ENCODE measurements at places on chromosomes 13 and 19.

- no peak for DNase-seq
These were observed 54.0 kb upstream of the GPR183 start for GRCh38 chr13:99361197-99361596.

DNA sequence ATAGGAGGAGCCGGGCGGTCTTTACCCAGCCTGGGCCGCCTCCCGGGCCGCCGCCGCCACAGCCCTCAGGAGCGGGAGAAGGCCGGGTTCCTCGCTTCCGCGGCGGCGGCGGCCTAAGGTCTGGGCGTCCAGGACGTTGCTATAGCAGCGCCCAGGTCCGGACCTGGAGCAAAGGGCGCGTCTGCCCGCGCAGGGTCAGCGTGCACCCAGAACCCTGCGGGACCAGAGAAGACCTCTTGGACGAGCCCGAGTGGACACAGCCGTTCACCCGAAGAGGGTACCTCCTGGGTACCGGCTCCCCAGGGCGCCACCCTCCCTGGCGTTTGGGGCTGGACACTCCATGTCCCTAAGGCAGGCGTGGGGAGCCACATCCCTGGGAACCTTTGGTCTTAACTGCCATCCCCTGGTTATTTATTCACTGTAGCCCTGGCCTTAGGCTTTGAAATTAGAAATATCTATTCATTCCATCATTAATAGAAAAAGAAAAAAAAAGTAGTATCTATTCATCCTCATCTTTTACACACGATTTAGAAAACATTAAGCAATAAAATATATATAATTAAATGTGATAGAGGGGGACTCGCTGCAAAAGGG lies 2.4 kb downstream of the DZIP1 start:
- no peak for DNase-seq

DNA sequence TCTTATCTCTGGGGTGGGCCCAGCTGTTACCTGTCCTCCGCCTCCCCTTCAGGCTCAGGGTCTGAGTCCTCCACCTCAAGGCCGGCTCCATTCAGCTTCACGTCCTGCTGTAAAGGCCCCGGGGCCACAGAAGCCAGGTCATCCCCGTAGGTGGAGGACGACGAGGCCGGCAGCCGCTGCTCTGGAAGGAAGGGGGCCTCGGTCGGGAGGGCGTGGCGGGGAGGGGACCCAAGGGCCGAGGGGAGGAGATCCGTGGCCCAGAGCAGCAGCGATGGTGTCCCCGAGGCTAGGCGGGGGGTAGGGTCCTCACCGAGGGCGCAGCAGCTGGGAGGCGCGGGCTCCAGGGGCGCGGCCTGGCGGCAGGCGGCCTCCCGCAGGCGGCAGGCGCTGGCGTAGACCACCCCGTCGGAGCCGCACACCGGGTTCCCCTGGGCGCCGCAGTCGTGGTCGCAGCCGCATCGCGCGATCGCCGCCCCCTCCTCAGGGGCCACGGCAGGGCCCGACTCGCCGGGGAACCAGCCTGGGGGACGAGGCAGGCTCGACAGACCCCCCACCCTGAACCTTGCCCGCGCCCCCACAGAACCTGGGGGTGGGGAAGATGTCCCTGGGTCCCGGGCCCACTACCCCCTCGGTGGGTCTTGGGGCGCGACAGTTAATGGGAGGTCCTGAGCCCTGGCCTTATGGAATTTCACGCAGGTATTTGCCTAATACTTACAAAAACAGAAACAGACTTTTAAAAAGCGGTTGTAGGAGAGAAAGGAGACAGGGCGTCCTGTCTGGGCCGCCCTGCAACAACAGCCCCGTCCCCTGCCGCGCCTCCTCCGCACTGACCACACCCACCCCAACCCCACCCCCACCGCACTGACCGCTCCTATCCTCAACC lies 7.6 kb downstream of the F2RL3 start:
- DNase-seq, result no peak

- DNase-seq, result no peak
These were observed at the start of gene ZNF726 for GRCh38 chr19:23914402-23915286. Gene ZNF726 (plus strand): TSS chr19:23914886. CDS start chr19:23914995, 109 bp downstream.

DNA sequence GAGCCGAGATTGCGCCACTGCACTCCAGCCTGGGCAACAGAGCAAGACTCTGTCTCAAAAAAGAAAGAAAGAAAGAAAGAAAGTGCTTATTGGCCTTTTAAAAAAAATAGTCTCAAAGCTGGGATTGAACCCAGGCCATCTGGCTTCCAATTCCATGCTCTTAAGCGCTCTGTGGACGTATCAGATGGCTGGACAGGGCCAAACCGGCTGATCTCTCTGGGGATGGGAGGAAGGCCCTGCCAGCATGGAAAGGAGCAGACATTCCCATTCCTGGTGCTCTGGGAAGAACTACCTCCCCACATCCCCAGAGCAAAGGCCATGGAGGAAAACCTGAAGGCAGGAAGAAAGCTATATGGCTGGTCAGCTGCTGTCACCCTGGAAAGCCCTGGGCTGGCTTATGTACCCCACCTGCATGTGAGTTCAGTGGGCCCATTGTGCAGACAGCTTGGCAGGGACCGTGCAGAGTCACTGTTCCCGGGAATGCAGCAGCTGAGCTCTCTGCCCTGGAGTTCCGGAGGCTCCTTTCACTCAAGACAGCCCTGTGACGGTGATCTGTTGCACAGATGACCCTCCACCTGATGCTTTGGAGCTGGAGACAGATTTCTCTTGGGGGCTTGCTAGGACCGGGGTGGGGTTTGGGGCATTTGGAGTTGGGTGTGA lies 84.3 kb downstream of the SIPA1L3 start:
- no peak for DNase-seq

DNA sequence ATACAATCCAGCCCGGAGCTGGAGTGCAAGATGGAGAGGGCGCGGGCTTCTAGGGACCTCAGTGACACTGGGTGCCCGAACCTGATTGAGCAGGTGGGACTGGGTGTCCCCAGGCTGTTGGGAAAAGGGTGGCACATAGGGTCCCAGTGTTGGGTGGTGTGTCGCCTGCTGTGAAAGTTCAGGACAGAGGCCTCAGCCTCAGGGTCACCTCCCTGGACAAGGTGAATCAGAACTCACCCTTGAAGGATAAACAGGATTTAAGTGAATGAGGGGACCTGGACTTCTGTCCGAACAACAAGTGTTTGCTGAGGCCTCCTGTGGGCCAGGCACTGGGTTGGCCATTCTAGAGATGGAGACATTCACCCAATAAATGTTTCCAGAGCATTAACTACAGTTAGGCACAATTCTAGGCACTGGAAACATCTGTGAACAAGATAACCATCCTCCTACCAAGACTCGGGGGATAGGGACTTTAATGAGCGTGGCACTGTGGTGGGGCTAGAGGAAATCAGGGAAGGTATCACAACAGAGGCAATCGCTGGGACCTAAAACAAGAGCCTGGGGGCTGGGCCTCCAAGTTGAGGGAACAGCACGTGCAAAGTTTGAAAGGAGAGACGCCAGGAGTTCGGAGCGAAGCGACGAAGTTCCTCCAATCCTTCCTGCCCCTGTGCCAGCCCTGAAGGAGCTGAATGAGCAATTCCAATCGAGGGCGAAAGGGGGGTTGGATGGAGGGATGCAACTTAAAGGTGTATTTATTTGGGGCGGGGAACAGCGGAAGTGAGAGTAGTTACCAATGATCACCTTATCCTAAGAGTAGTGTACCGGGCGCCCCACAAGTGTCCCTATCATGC lies 921 bp upstream of the POLD1 start:
- DNase-seq, result no peak

GRCh38 chr13:21884965-21885567 lies 214.2 kb downstream of the FGF9 start:
- DNase-seq, result no peak

GRCh38 chr19:30722186-30722585 lies 350.0 kb downstream of the ZNF536 start:
- DNase-seq, result no peak

DNA sequence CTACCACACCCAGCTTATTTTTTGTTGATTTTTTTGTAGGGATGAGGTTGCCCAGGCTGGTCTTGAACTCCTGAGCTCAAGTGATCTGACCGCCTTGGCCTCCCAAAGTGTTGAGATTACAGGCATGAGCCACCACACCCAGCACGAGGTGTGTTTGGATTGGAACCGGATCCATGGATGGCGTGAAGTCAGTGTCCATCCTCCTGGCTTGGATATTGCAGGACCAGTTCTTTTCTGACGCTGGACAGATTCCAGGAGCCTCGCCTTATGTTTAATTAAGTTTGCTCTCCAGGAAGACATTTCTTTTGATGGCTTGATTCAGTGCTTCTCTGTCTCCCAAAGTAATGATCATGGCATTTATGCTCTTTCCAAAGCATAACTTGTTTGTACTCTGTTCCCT lies 14.4 kb upstream of the RFXAP start:
- DNase-seq, result no peak

DNA sequence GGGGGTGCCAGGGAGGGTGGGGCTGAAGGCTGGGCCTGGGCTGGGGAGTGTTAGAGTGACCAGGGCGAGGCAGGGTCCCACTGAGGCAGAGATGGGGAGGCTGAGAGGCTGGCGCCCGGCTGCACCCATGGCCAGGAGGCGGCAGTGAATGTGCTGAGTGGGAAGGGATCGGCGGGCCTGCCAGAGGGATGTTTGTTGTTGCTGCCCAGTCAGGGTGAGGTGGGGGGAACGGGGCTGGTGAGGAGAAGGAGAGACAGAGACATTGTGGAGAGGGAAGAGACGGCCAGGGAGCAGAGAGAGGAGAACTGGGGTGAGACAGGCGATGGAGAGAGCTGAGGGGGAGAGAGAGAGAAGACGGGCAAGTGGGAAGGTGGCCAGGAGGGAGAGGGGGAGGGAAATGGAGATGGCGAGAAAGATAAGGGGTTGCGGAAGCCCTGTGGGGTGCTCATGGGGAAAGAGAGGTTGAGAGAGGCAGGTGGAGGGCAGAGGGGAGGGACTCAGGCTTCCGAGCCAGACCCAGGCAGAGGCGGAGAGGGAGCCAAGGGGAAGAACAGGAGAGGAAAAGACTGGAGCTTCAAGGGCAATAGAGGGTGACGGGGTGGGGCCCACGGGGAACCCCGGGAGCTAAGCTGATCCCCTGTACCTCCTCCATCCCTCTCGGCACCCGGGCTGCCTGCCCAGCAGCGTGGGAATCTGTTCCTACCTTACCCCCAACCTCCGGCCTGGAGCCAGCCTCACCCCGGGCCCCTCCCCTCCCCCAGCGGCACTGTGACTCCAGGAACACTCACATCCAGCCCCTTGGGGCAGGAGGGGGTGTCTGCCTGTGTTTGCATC lies 690 bp upstream of the B3GNT8 start:
- no peak for DNase-seq

- DNase-seq, result peak; percentile 34
These were observed 60.7 kb upstream of the GPR183 start for GRCh38 chr13:99367663-99368448.

DNA sequence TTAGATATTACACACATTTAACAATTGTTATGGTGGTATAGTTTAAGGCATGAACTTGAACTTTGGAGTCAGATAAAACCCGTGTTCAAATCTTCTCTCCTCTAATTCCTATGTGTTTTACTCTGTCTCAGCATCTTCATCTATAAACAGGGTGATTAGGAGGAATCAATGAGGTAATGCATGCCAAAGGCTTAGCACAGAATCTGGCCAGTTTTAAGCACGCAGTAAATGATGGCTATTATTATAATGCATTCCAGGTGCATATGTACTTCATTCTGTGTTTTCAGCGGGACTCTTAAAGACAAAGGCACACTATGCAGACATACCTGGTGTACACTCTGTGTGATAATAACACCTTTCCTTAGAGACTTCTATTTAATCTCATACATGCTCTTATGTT lies 88.0 kb upstream of the FRY start:
- DNase-seq, result no peak

- no peak for DNase-seq
These were observed 223.9 kb downstream of the LHFPL6 start for GRCh38 chr13:39379118-39379517.

DNA sequence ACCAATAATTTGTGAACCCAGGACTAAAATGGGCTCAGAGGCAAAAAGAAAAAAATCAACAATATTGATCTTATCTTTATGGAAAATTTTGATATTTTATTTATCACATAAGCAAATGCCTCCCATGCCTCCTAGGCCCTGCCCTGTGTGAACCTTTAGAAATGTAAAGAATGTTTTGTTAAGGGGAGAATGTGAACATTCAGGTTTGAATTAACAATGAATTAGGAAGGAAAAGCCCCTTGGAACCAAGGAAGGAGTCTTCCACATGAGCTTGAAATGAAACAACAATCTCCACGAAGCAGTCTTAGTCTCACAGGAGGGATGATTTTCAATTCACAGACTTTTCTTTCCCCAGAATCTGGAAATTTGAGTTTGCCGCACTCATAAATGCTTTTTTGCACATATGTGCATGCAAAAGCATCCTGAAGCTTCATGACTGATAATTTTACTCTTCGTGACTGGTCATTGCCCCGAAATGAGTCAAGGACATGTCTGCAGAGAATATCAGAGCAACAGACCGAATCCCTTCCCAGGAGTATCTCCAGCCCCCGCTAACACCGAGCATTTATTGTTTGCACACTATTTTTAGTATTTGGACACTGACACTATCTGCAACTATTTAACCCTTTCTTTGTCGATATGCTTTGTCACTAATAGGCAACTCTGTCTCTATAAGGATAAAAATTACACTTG lies 135.2 kb downstream of the DCT start:
- DNase-seq, result peak; percentile 60

GRCh38 chr13:93788456-93788855 lies 561.8 kb downstream of the GPC6 start:
- DNase-seq, result no peak

GRCh38 chr13:98878486-98879126 lies 99.3 kb downstream of the DOCK9 start:
- DNase-seq, result no peak
